HFFc6 (cell line): ENCODE measurements at places on chromosomes 5 and 9.

GRCh38 chr5:179766021-179766725 is 27.6 kb upstream of the LTC4S start:
- no peak for DNase-seq

DNA sequence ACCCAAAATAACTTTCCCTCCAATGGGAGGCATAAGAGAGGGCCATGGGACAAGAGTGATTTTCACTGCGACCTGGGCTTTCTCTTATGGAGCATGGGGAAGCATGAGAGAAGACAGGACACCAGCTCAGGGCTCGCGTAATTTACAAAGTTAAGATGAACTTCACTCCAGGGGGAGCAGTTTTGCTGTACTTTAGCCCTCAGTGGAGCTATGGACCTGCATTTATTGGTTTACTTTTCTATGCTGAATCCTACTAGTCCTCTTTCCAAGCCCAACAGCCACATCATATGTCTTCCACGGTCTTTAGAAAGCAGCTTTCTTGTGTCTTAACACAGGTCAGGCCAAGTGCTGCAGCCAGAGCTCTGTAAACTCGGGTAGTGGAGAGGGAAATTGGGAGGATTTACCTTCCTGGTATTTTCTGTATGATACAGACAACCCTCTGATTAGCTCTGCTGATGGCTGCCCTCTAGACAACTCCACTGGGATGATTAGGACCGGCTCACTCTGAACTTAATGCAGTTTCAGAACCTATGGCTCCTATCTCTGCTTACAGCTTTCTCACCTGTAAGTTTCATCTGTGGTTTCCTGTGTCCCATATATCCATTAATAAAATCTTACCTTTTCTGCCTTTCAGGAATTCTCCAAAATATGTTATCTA is 581.0 kb upstream of the RORB start:
- DNase-seq: no peak

DNA sequence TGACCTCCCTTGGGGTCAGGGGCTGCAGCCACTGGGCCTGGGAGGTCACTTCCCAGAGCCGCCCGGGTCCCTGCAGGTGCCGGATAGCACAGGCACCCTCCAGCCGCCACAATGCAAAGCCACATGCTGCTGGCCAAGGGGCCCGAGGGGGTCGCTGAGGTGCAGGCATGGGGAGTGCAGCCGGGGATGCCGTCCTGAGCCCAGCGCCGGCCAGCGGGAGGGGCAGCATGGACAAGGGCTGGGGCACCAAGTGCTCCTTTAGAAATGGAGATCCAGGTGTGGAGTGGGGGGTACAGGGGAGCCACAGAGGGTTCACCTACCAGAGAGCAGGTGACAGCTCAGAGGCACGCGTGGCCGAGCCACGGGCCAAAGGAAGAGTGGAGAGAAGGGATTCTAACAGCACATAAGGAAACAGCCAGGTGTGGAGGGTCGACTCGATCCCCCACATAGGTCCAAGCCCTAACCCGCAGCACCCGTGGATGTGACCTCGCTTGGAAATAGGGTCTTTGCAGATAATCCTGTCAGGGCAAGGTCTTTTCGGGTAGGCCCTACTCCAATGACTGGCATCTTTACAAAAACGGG is 24.7 kb downstream of the ZDHHC11B start:
- DNase-seq: no peak

DNA sequence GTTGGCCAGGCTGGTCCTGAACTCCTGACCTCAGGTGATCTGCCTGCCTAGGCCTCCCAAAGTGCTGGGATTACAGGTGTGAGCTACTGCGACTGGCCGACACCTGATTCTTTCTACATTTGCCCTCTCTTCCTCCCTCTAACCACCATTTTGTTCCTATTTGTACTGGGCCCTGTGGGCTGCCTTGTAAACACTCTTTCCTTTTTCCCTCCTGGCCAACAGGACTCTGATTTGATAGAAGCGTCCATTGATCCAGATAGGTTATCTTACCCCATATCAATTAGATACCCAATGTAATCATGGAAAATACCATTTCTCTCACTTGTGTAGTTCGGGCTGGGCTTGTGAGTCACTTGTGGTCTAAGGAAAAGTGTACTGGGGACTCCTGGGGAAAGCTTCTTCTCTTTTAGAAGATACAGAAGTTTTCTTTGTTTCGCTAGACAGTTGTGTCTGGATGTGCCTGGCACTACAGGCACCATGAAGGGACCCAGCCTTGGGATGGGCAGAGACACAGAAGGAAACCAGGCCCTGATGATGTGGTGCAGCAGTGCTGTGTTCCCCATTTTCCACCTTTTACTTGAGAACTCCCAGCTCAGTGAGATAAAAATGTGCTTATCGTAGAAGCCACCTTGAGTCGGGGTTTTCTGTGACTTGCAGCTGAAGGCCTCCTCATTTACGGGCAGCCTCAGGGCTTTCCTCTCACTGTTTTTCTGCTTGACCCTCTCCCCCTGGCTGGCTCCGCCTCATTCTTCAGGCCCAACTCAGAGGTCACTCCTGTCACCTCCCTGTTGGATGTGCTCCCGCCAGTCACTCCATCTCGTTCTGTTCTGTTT is 32.8 kb upstream of the CPEB4 start:
- DNase-seq: no peak

- no peak for DNase-seq
These were observed 1014.1 kb upstream of the NUDT12 start for GRCh38 chr5:104576677-104577076.

- no peak for DNase-seq
These were observed 16.5 kb upstream of the SPARC start for GRCh38 chr5:151703227-151703626.

DNA sequence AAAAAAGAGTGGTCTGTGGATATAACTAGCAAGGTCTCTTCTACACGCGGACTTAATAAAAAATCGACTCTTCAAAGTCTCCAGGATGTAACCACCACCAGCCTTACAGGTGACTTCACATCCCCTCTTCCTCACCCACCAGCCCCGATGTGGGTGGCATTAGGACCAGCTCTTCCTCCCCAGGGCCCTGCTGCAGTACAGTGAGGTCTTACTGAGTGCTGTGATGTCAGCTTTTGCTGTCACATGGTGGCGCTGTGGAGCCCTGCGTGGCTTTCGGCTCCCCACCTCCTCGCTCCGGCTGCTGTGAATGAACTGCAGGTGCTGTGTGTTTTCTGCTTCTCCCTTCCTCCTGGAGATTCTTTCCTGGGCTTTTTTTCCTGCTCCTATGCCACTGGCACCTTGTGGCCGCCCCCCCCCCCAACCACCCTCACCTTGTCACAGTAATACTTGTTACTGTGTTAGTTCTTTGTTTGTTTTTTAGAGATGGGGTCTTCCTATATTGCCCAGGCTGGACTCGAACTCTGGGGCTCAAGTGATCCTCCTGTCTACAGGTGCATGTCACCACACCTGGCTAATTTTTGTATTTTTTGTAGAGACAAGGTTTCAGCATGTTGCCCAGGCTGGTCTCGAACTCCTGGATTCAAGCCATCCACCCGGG is 15.8 kb upstream of the RAPGEF1 start:
- peak; percentile 68 for DNase-seq

DNA sequence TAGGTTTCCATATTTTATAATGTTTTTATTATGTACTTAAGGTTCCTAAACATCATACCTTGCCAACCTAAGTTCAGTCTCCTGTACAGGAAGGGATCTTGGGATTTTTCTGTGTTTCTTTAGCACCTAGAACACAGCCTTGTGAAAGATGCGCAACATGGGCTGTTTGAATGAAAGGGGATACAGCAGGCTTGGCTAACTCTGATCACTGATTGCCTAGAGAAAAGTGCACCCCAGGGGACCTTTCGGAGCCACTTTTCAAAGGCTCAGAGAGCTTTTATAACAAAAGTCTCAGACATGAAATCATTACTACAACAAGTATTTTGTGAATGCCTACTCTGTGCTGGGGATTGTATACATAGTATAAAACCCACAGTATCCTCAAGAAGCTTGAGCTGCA is 261.6 kb downstream of the BNC2 start:
- no peak for DNase-seq

GRCh38 chr9:127754099-127755060 is 19.3 kb upstream of the TOR2A start:
- DNase-seq: no peak

DNA sequence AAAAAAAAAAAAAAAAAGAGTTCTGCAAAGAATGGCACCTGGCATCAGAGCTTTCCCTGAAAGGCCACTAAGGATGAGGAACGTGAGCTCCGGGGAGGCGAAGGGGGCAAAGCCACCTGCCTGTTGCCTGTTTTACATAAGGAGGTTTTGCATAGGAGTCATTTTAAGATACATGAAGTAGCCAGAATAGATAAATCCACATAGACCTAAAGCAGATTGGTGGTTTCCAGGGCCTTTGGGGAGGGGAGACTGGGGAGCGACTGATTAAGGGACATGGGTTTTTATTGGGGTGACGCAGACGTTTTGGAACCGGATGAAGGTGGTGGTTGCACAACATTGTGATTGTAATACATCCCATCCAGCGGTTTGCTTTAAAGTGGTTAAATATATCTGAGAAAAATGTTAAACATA is 7.1 kb downstream of the NEK6 start:
- DNase-seq: peak; percentile 75

GRCh38 chr5:152813526-152813925 is 408.4 kb upstream of the NMUR2 start:
- no peak for DNase-seq

DNA sequence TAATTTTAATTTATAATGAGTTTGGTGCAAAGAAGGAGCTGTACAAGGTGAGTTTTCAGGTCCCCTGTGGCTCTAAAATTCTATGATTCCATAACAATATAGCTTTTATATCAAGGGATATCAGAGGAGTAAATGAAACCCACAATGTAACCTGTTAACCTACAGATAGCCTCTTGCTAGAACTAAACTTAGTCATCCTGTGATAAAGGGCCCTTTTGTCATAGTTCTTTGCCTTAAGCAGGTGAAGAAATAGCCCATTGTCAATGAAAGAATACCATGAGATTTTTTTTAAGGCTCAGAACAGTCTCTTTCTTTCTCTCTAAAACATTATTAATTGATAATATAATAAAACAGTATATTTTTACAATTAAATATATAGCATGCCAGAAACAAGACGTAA is 127.8 kb downstream of the NFIB start:
- DNase-seq: no peak

GRCh38 chr5:147686421-147686820 is 96.1 kb downstream of the JAKMIP2 start:
- no peak for DNase-seq

- no peak for DNase-seq
These were observed 110.2 kb downstream of the NSG2 start for GRCh38 chr5:174155706-174156105.
